ENCODE measurements at places on chromosomes 7 and 10.
A peak's percentile ranks its signal among the peaks of the same experiment; 100 is the strongest.

GRCh38 chr10:129882291-129883010 is 81.6 kb downstream of the EBF3 start:
- no peaks in the 10 kb centered on the region for H3K4me1 ChIP-seq
- H3K4me3 ChIP-seq: no peak overlapping the region
- no peak overlapping the region for H3K27ac ChIP-seq

DNA sequence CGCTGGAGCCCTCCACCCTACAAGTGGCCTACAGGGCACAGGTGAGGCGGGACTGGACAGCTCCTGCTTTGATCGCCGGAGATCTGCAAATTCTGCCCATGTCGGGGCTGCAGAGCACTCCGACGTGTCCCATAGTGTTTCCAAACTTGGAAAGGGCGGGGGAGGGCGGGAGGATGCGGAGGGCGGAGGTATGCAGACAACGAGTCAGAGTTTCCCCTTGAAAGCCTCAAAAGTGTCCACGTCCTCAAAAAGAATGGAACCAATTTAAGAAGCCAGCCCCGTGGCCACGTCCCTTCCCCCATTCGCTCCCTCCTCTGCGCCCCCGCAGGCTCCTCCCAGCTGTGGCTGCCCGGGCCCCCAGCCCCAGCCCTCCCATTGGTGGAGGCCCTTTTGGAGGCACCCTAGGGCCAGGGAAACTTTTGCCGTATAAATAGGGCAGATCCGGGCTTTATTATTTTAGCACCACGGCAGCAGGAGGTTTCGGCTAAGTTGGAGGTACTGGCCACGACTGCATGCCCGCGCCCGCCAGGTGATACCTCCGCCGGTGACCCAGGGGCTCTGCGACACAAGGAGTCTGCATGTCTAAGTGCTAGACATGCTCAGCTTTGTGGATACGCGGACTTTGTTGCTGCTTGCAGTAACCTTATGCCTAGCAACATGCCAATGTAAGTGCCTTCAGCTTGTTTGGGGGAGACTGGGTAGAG is at the start of gene COL1A2:
Gene COL1A2 (plus strand): TSS at position 459 of the 704 bp plus-strand sequence. CDS start 137 bp downstream, at position 596.
- H3K36me3 ChIP-seq: no peaks in the 10 kb centered on the region
- no peaks in the 10 kb centered on the region for H3K4me1 ChIP-seq
- peak within 1 kb of the TSS; percentile 68 for H3K4me3 ChIP-seq

GRCh38 chr10:121437596-121437995 is 160.6 kb downstream of the FGFR2 start:
- no peaks in the 10 kb centered on the region for H3K36me3 ChIP-seq
- no peak for DNase-seq
- no peaks in the 10 kb centered on the region for H3K27me3 ChIP-seq
- H3K27ac ChIP-seq: no peak overlapping the region

DNA sequence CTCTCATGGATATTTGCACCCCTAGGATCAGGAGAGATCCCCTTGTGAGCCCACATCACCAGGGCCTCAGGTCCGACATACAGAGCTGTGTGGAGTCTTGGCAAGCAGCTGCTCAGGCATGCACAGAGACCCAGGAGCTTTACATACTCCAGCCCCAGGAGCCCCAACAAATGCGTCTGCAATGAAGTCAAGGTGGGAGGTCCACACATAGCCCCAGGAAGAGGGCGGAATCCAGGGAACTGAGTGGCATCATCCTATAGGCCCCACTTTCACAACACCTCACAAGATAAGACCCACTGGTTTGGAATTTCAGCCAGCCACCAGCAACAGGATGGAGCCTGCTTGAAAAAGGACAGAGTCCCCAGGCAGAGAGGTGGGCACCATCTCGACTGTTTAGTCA is 106.7 kb downstream of the LSMEM1 start:
- H3K4me3 ChIP-seq: no peak overlapping the region
- DNase-seq: no peak
- H3K4me1 ChIP-seq: no peaks in the 10 kb centered on the region
- H3K27ac ChIP-seq: no peak overlapping the region

GRCh38 chr10:47062441-47063200 is 151.4 kb downstream of the PTPN20 start:
- H3K27me3 ChIP-seq: no peaks in the 10 kb centered on the region
- no peak overlapping the region for H3K4me3 ChIP-seq
- DNase-seq: no peak
- no peaks in the 10 kb centered on the region for H3K4me1 ChIP-seq
- no peaks in the 10 kb centered on the region for H3K36me3 ChIP-seq
- H3K27ac ChIP-seq: peak overlapping the region; percentile 24

DNA sequence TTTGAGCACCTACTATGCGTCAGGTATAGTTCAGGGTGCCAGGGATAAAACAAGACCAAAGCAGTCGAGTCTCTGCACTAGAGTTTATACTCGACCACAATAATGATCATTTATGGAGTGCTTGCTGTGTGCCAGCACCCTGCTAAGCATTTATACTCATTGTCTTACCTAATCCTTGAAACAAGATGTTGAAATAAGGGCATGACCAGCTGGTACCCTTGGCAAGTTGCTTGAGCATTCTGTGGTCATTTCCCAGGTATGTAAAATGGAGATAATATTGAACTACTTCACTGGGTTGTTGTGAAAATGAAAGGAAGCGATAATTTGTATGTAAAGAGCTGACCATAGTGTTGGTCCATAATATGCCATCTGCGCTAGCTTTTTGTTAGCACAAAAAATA is 185.4 kb downstream of the CYP26A1 start:
- H3K36me3 ChIP-seq: no peaks in the 10 kb centered on the region
- no peak for DNase-seq
- no peak overlapping the region for H3K4me3 ChIP-seq

GRCh38 chr7:34057956-34058355 is 152.6 kb downstream of the BMPER start:
- H3K4me3 ChIP-seq: no peak overlapping the region
- DNase-seq: no peak
- no peak overlapping the region for H3K27ac ChIP-seq
- H3K36me3 ChIP-seq: no peaks in the 10 kb centered on the region
- H3K27me3 ChIP-seq: no peaks in the 10 kb centered on the region

- no peaks in the 10 kb centered on the region for H3K36me3 ChIP-seq
- no peak overlapping the region for H3K27ac ChIP-seq
- H3K4me1 ChIP-seq: no peaks in the 10 kb centered on the region
- DNase-seq: no peak
Observed at GRCh38 chr10:83983578-83984255, 155.6 kb upstream of the GHITM start.
